NCI-H146 (cell line): ENCODE measurements at places on chromosomes 12 and 14.

GRCh38 chr12:121711361-121712189 is 977 bp upstream of the TMEM120B start:
- no peak for DNase-seq

DNA sequence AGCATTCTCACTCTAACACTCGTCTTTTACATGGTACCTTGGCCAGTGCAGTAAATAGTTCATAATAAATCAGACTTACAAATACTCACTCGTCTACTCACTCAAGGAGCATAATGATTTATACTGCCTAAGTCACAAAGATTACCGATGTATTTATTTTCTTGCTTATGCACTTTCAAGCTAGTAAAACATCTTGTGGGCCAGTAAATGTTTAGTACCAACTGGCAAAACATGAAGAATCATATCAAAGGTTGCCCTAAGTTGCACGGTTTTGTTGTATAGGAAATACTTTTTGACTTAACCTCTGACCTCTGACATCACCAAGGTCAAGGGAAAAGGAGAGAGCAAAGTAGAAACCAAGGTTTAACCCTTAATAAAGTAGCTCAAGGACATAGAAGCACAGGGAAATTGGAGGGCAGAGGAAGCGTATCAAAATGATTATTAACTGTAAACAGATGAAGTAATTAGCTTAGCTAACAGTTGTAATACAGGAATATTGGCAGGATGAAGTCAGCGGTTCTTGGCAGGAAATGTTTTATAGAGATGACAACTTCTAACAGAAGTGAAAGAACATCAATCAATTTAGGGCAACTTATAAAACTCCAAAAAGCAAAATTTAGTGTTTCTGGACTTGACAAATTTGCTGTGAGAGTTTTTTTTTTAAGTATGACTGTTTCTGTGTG is 131.9 kb downstream of the HMGA2 start:
- DNase-seq = no peak

GRCh38 chr12:2495417-2496112 is 299.2 kb upstream of the FKBP4 start:
- no peak for DNase-seq

- no peak for DNase-seq
These were observed 206.7 kb downstream of the AACS start for GRCh38 chr12:125271892-125272291.

DNA sequence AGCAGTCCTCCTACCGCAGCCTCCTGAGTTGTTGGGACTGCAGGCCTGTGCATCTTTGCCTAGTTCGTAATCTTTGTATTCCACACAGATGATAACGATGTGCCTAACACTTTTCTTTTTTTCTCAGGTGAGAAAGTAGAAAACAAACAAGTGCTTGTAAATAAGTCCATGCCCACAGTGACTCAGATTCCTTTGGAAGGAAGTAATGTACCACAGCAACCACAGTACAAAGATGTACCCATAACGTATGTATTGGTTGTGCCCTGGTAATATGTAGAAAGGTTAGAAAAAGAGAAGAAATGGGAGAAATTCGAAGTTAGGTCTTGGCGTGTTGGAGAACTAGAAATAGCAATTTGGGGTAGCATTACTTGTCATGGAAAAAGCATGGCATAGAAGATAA is 101.6 kb downstream of the POLR3B start:
- DNase-seq = no peak

GRCh38 chr12:79678306-79678705 is 12.5 kb downstream of the PAWR start:
- DNase-seq = no peak

DNA sequence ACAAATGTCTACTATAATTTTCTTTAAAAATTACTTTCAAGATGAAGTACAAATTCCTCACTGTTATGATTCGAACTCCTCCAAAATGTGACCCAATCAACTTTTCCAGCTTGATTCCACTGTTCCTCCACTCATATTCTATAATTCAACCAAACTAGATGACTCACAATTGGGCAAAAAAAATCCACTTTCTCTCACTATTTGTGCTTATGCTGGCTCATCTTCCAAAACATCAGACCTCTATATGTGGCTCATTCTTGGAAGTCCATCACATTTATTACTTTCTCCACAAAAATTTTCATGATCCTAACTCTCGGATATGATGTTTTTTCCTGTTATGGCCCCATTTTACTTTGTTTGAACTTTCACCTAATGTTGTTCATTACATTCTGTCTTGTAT is 26.9 kb upstream of the RXYLT1 start:
- DNase-seq = no peak

- DNase-seq = no peak
These were observed 465.2 kb downstream of the SOX5 start for GRCh38 chr12:23484238-23484637.

DNA sequence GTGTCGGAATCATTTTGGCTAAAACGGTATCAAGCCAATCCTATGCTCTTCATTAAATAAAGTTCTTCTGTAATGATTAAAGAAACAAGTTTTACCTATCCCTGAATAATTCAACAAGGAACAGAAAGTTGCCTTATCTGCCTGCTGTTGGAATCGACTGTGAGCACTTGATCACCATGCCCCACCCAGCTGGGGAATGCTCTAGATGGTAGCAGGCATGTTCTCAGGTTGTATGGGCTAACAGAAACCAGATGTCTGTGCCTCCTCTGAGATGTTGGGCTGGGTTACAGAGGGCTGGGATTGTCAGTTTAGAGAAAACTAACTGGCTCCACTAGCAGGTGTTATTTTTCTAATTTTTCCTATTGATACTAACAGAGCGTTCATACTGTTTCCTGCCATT is 28.9 kb downstream of the RTRAF start:
- no peak for DNase-seq

DNA sequence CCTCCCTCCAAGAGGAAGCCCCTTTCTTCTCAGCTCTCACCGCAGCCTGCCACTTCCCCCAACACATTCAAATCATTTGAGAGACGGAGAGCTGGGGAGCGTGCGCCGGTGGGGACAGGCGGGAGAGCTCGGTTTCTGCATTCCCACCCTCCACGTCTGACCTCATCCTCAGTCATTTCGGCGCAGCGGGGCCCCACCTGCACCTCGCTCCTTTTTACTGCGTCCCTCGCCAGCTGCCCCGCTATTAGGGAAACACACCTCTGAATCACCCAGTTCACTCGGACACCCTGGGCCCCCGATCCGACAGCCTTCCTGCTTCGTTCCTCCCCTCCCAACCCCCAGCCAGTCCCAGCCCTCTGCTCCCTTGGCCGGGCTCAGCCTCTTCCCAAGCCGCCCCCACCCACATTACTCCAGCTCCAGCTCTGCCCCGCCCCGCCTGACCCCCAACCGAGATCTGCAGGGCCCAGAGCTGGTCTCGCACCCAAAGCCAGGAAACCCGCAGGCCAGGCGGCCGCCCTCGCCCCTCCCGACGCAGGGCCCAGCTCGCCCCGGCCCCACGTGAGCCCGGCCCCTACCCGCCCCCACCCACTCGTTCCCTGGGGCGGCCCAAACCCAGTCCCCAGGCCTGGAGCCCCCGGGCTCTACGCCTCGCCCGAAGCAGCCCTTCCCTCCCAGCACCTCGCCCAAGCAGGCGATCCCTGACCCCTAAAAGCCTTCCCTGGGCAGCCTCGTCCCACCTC is 783 bp downstream of the CORO1C start:
- peak; percentile 87 for DNase-seq

GRCh38 chr14:73720636-73721035 is 6.5 kb upstream of the PNMA1 start:
- no peak for DNase-seq

DNA sequence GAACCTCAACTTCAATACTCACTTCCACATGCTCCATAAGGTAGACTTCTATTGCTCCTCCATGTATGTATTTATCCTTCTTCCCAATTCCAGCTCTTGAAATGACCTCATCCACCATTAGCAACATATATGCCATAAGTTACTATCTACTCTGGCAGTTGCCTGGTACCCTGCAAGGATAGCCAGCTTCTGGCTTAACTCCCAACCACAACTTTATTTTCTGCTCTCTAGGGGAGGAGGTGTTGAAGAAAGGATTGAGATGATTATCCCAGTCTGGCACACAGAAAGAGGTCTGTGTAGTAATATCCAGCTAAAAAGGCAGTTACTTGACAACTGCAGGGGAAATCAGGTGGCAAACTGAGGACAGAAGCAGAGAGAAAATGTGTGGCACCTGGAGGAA is 71.5 kb upstream of the MDM1 start:
- no peak for DNase-seq

DNA sequence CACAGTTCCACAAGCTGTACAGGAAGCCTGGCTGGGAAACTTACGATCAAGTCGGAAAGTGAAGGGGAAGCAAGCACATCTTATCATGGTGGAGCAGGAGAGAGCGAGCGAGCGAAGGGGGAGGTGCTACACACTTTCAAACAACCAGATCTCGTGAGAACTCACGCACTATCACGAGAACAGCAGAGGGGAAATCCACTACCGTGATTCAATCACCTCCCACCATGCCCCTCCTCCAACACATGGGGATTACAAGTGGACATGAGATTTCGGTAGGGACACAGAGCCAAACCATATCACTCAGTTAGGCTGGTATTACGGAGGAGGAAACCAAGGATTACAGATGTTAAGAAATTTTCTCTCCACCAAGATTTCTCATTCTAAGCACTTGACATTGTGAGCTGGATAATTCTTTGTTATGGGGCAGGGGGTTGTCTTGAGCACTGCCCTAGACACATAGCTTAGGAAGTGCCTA is 262.0 kb upstream of the G2E3 start:
- no peak for DNase-seq

DNA sequence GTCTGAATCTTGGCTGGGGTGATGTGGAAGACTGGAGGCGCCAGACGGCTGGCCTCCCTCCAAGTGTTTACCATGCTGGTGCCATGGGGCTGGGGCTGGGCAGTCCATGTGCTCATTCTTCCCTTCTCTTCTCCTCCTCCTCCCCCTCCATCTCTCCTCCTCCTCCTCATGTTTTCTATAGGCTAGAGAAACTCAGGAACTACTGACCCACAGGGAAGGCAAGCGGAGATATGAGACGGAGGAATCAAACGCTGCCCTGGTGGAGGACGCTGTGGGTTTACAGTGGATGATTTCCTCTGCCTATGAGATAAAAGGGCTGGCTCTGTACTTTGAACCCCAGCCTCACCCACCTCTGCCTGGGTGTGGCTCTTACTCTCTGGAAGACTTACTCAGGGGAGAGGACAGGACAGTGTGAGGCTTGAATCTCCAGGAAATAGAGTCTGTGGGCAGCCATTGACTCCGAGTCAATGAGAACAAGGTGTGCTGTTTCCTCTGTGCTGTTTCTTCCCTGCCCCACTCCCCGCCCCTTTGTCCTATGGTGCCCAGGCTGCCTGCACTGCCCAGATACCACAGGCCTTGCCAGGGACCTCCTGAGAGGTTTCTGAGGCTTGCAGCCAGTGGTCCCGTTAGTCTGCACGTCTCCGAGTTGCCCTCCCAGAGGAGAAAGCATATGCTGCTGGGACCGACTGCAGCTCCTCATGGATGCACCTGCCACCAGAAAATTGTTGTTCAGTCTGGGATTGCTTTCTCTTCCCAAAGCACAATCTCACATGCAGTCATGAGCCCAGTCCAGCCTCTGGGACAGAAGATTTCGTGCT is 132.6 kb upstream of the ARHGAP5 start:
- peak; percentile 43 for DNase-seq
